ENCODE measurements at places on chromosomes 16 and 17.

DNA sequence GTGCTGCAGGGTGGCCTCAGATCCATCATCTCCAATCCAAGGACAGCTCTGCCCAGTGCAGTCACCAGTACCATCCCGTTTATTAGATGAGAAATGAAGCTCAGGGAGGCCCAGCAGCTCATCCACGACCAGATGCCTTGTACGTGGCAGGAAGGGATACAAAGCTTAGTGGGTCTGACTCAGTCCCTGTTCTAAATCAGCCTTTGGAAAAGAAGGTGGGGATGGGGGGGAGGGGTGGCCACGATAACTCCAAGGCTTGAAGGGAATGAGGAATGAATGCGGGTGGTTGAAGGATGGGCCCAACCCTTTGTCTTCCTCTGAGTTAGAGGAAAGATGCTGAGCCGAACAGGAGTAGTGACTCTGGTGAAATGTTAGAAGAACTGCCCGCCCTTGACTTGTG is 25.8 kb downstream of the LLGL2 start:
- no peak for DNase-seq

GRCh38 chr17:51419476-51419875 is 159.1 kb downstream of the UTP18 start:
- no peak for DNase-seq

GRCh38 chr16:24734382-24734781 is 4.9 kb downstream of the TNRC6A start:
- no peak for DNase-seq

DNA sequence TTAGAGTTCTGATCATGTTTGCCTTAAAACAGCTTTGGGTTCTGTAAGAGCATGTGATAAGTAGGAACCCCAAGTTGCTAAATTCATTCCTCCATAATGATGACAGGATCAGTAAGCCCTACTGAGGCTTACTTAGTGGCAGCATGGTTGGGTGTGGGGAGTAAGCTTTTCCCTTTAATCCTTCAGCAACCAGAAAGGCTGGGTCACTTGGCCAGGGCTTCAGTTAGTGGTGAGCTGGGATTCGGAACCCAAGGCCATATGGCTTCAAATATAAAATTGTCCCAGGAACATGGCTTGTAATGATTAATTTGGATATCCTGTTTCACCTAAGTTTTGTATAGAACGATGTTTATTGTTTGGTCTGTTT is 850 bp downstream of the GINS3 start:
- no peak for DNase-seq

DNA sequence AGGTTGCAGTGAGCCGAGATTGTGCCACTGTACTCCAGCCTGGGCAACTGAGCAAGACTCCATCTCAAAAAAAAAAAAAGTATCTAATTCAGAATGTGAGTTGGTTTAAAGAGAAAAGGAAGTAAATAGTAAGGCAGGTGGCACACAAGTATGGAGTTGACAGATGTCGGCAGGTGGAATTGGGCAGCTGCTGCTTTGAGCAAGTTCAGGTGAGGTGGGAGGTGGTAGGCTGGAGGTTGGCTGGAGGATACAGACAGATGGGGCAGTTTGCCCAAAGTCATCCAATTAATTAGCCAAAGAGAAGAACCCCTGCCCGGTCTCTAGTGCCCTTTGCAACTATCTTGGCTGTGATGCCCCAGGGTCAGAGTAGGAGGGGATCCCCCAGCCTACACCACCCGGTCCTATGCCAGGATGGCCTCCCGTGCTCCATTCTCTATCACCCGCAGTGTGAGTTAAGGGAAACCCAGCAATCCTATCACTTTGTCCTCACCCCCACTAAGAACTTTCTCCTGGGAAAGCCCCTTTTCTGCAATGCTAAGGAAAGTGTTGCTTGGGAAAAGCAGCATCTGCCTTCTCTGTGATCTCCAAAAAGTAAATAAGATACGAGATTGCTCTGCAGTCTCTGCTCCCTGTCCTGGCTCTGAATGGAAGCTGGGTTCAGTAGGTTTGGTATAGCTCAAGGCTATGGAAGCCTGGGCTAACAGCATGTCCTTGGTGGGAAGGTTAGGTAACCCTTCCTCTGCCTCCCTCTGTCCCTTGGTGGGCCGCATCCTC is 32.2 kb downstream of the SLC12A3 start:
- no peak for DNase-seq

DNA sequence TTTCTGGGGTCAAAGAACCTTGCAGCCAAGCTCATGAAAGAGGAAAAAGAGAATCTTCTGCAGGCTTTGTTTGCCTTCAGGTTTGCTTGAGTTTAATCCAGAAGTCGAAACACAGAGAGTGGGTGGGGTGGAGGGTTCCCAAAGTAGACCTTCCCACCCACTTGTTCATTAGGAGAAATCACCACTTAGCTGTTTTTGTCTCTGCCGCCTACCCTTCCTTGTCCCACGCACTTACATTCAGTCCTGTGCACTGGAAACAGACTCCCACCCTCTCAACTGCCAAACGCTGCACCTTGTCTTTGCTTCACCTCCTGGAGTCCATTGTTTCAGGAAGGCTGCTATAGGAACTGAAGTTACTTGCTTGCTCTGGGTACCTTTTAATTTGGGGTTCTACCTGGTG is 38.6 kb upstream of the RBFOX1 start:
- DNase-seq: no peak

GRCh38 chr16:71635632-71636031 is 9.6 kb downstream of the MARVELD3 start:
- no peak for DNase-seq

DNA sequence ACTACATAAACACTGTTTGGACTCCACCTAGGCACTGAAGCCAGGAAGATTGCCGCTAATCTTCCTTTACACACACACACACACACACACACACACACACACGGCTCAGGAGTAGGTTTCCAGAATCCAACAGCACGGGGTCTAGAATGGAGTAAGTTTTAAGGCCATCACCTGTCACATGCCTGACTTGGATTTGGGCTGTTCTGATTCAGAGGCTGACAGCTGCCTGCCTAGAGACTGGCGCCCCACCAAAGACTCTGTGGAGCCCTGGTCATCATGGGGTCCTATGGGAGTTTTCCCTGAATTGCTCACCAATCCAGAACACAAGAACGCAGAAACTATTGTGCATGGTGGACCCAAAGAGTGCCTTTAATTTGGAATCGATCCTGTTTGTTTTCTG is 10.9 kb downstream of the CDRT4 start:
- DNase-seq: no peak

DNA sequence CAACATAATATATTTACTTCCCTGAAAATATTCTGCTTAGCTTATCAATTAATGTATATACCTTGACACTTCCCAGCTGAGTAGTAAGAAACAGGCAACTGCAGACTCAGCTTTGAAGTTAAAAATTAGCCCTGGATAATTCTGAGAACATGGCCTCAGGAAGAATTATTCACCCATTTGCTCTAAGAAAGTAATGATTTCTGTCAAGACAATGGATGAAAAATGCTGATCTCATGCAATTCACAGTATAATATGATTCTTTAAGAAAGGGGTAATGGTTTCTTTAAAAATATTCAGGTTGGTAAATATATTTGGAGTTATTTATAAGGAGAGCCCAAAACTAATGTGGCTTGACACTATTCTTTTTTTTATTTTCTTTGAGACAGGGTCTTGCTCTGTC is 88.8 kb downstream of the CACNG1 start:
- DNase-seq: no peak

Measured in activated CD4-positive, alpha-beta T cell treated with anti-CD3 and anti-CD28 coated beads for 48 hours (primary cell).